ENCODE measurements at places on chromosomes 2 and 18. TPM values are rescaled to one million over a fixed set of nuclear protein-coding genes. Genes with fewer than 3 reads are reported as not detected.

- H3K4me1 ChIP-seq = no peaks in the 10 kb centered on the region
- no peaks in the 10 kb centered on the region for H3K27me3 ChIP-seq
- no peak overlapping the region for H3K27ac ChIP-seq
- DNase-seq = no peak
These were observed 33.5 kb upstream of the SPRED2 start for GRCh38 chr2:65465857-65466256.

DNA sequence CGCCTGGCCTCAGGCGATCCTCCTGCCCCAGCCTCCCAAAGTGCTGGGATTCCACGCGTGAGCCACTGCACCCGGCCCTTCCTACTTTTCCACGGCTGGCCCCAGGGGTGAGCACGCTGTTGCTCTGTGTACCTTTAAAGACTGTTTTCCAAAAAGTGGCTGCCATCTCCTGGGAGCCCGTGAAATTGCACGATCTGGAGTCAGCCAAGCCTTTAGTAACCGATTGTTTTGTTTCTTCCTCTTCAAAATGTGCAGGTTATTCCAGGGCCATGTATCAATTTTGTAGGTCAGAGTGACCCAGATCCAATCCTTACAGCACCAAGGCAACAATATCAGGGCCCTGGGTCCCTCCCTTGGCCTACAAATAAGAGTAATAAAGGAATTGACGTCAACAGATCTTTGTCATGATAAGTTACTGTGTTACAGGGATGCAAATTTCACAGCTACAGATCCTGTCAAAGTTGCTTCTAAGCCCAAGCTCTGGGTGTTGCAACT lies 135.6 kb upstream of the ZNF236 start:
- H3K27me3 ChIP-seq = no peaks in the 10 kb centered on the region
- H3K4me1 ChIP-seq = no peaks in the 10 kb centered on the region
- peak; percentile 75 for DNase-seq
- no peaks in the 10 kb centered on the region for H3K36me3 ChIP-seq
- peak overlapping the region; percentile 51 for H3K27ac ChIP-seq

GRCh38 chr2:64192664-64193105 lies 48.5 kb upstream of the PELI1 start:
- H3K27ac ChIP-seq = peak overlapping the region; percentile 15
- H3K4me3 ChIP-seq = no peak overlapping the region
- DNase-seq = no peak
- H3K27me3 ChIP-seq = no peaks in the 10 kb centered on the region
- H3K36me3 ChIP-seq = no peaks in the 10 kb centered on the region

- no peak overlapping the region for H3K4me3 ChIP-seq
- H3K27ac ChIP-seq = no peak overlapping the region
- DNase-seq = no peak
- no peaks in the 10 kb centered on the region for H3K27me3 ChIP-seq
These were observed 80.7 kb upstream of the RNF152 start for GRCh38 chr18:61973273-61974115.

The SNTG2 gene
- not detected for total RNA-seq

- peak; percentile 18 for DNase-seq
- H3K4me1 ChIP-seq = peaks cover 13% of the 10 kb centered on the region
- no peak overlapping the region for H3K27ac ChIP-seq
These were observed 3.1 kb downstream of the DCC start for GRCh38 chr18:52343138-52343537.

- H3K4me3 ChIP-seq = no peak overlapping the region
- H3K4me1 ChIP-seq = peaks cover 8% of the 10 kb centered on the region
- peak; percentile 49 for DNase-seq
These were observed 146.5 kb downstream of the CABLES1 start for GRCh38 chr18:23281626-23282436.

DNA sequence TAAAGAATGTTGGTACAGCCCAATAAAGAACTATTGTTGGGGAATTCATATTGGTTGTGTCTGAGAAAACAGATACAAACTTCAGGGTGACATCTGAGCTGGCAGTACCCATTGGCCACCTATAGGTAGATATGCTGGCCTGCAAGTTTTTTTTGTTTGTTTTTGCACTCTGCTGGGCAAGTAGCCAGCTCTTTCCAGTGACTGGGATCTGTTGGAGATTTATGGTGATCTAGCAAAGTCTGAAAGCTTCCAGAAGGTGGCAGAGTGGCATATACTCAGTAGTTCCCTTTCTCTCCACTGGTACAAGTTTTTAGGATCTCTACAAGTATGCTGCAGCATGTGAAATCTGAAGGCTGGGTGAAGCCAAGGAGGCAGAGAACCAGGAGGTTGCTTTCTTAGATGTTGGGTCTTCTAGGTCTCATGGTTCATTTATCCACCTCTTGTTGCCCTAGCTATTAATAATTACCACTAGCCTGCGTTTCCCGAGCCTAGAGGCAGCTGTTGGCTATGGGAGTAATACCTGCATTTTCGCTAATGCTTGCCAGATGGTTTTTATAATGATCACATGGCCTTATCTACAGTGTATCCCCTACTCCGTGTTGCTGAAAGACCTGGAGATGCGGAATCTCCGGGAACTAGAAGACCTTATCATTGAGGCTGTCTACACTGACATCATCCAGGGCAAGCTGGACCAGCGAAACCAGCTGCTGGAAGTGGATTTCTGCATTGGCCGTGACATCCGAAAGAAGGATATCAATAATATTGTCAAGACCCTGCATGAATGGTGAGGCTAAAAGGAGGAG lies 9.5 kb downstream of the COPS7B start:
- peak; percentile 70 for DNase-seq
- H3K36me3 ChIP-seq = no peaks in the 10 kb centered on the region
- H3K4me3 ChIP-seq = no peak overlapping the region
- H3K27me3 ChIP-seq = no peaks in the 10 kb centered on the region

DNA sequence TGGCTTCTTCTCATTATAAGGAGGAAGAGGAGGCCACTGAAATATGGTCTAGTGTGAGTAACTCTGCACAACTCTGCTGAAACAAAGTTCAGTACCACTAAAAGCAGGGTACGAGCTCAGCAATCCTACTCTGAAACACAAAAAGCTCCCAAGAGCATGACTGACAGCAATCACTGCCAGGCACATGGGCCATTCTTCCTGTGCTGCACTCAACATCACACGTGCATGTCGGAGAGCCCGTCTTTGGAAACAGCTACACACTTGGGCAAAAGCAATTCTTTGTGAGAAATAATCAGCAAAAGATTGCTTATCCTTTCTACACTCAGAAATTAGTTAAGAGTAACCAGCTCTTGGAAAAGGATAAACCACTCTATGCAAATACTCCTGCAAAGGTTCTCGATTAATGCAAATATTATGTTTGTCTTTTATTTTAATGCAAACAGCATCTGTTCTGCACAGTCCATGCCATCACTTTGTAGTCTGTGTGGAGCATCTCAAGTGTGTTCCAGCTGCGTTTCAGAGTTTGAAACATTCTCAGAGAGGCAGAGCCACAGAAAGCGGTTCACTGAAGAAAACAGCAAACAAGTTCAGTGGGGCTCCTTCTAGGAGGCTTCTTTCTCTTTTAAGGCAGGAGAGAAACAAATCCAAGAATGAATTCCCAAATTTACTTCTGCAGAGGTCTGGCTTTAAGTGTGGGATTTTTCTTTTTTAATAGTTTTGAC lies 145.0 kb downstream of the HDAC4 start:
- peaks cover 4% of the 10 kb centered on the region for H3K4me1 ChIP-seq
- no peak overlapping the region for H3K27ac ChIP-seq
- no peaks in the 10 kb centered on the region for H3K27me3 ChIP-seq
- H3K4me3 ChIP-seq = no peak overlapping the region

The SLC4A3 gene
- total RNA-seq = 1.8 TPM

DNA sequence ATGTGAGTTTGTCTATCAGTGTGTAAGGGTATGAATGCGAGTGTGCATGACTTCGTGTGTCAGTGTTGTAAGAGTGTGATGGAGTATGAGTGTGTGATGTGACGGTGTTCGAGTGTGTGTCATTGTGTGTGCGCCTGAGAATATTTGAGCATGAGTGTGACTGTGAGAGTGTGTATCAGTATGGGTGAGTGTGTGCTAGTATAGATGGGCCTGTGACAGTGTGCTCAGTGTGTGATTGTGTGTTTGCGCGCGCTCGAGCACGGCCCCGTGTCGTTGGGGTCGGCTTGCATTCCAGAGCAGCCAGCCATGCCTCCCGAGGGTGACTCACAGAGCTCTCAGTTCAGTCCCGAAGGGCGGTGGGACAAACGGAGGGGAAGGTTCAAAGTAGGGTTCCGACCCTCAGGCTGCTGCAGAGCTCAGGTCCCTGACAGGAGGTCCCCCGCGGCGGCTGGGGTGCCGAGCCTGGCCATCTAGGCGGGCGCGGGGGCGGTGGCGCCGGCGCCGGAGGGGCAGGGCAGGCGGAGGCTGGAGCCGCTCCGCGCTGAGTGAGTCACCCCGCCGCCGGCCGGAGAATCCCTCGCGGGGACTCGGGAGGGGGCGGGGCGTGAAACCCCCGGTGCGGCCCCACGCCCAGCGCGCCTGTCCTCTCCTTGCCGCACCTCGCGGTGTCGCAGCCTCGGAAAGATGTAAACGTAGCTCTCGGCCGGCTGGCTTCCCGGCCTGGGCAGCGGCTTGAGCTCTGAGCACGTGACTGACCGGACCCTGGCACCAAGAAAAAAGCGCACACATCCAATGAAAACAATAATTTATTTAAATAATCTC lies 3.8 kb downstream of the DLX2 start:
- H3K27me3 ChIP-seq = peaks cover 96% of the 10 kb centered on the region
- H3K36me3 ChIP-seq = no peaks in the 10 kb centered on the region
- peak overlapping the region; percentile 17 for H3K4me3 ChIP-seq
- H3K4me1 ChIP-seq = peaks cover 66% of the 10 kb centered on the region

GRCh38 chr18:56516789-56517188 lies 121.6 kb downstream of the TXNL1 start:
- no peak overlapping the region for H3K4me3 ChIP-seq
- H3K36me3 ChIP-seq = no peaks in the 10 kb centered on the region
- H3K4me1 ChIP-seq = no peaks in the 10 kb centered on the region
- no peak for DNase-seq
- H3K27ac ChIP-seq = no peak overlapping the region

DNA sequence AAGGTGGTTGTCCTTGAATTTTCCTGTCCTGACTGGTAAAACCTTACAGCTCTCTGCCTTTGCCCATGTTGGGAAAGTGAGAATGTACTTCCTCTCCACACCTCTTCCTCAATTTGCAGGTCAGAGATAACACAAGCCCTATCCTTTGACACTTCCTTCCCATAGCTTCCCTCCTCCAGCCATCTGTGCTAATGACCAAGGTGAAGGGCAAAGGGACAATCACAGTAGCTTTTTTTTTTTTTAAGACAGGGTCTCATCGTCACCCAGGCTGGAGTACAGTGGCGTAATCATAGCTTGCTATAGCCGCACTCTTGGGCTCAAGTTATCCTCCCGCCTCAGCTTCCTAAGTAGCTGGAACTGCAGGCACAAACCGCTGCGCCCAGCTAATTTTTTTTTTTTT lies 24.3 kb upstream of the STPG4 start:
- H3K36me3 ChIP-seq = no peaks in the 10 kb centered on the region
- no peak overlapping the region for H3K4me3 ChIP-seq
- no peak overlapping the region for H3K27ac ChIP-seq
- DNase-seq = no peak
- no peaks in the 10 kb centered on the region for H3K4me1 ChIP-seq
- H3K27me3 ChIP-seq = no peaks in the 10 kb centered on the region

DNA sequence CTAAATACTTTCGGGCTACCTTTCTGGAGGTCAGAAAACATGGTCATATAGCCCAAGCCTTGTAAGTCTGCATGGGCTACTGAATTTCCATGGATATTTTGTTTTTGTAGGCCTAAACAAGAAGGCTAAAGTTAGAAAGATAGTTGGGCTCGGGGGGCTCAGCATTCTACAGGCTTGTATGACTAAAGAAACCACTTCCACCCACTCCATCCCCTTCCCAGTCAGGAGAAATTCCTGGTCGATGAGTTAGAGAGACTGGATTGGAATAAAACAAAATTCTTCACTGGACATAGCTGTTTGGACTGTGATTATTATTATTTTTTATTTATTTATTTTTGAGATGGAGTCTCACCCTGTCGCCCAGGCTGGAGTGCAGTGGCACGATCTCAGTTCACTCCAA lies 539.4 kb upstream of the TNP1 start:
- H3K27ac ChIP-seq = no peak overlapping the region
- H3K4me3 ChIP-seq = no peak overlapping the region
- no peaks in the 10 kb centered on the region for H3K36me3 ChIP-seq
- no peak for DNase-seq

- H3K4me1 ChIP-seq = peaks cover 6% of the 10 kb centered on the region
- H3K27ac ChIP-seq = peak overlapping the region; percentile 19
- H3K27me3 ChIP-seq = no peaks in the 10 kb centered on the region
- no peak for DNase-seq
- no peak overlapping the region for H3K4me3 ChIP-seq
These were observed 29.1 kb downstream of the CPO start for GRCh38 chr2:206968134-206969086.

GRCh38 chr2:120231974-120232635 lies 8.9 kb upstream of the TMEM185B start:
- H3K36me3 ChIP-seq = no peaks in the 10 kb centered on the region
- H3K4me1 ChIP-seq = peaks cover 13% of the 10 kb centered on the region
- no peak for DNase-seq
- no peak overlapping the region for H3K4me3 ChIP-seq

DNA sequence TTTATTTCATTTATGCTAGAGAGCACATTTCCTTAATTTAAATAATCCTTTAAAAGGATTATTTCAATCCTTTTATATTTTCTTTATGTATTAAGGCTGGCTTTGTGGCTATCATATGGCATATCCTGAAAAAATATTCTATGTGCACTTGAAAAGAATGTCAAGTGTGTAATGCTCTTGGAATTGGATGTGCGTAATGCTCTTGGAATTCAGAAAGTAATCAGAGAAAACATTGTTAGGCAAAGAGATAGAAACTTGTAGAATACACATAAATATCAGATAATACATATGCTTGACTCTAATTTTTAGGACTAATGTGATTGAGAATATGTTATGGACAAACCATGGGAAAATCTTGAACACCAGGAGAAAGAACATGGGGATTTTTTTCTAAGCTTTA lies 197.5 kb upstream of the COL3A1 start:
- H3K36me3 ChIP-seq = no peaks in the 10 kb centered on the region
- H3K27me3 ChIP-seq = no peaks in the 10 kb centered on the region
- no peaks in the 10 kb centered on the region for H3K4me1 ChIP-seq
- DNase-seq = no peak
